Posterior vena cava (tissue), 2 donors: ENCODE measurements at places on chromosomes 3 and 15. TPM values are rescaled to one million over a fixed set of nuclear protein-coding genes. Genes with fewer than 3 reads are reported as not detected.

DNA sequence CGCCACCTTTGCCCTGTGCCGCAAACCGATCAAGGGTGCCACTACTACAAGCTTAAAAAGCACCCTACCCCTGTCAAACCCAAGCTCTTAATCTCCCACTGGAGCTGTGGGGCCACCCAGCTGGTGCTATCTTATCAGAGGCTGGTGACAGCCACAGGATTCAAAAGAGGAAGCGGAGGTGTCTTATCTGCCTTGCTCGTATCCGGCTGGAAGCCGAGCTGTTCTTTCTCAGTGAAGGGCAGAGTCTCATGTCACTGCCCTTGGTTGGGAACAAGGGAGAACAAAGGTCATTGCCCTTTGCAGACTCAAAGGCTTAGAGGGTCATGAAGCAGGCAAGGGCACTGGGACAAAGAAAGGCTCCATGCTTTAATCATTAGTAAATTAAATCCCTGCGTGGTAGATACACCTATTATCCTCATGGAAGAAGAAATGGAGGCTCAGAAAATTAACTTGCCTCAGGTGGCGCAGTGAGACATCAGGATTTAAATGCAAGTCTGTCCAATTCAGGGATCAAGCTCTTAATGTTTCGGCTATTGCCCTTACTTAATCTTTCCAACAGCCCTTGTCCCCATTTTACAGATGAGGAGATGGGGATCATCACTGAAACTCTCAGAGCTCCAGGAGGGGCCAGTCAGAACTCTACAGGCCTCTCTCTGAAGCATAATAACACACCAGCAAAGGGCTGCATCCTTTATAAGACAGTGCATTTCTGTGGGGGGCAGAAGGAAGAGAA is 360.0 kb upstream of the PROK2 start:
- DNase-seq: no peak

DNA sequence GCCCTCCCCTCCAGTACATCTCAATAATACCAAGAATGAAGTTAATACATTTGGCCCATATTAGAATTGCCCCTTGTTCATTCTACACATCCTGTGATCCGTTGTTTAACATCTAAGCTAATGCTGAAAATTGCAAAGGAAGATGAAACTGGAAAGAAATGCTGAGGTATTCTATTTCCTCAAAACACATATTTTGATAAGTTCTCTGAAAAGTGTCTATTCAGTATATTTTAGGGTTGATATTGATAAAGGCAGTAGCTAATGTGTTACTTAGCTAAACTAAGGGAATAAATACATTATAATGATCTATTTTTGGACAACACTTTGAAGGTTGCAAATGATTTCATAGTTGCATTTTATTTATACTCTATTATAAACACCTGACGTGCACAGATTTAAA is 702.6 kb upstream of the ROBO1 start:
- no peak for DNase-seq

GRCh38 chr3:125433091-125433534 is 58.0 kb upstream of the ZNF148 start:
- DNase-seq: no peak

Gene PLOD2
- total RNA-seq: 64.1 TPM

DNA sequence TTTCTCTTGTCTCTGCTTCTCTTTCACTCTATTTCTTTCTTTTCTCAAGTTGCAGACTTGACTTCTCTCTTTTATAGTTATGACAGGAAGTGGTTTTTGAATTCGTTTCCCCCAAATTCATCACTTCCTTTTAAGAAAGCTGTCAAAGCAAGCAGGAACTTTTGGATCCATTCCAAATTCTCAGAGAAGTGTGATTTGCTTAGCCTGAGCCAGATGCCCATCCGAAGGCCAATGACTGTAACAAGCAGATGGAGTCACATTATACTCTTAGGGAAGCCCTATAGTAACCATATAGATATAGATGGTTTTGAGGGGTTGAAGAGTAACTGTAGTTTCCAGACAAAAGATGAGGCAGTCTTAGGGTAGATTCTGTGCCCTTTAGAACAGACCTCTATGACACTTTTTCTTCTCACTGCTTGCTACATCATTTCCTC is 592.0 kb upstream of the KCNMB2 start:
- DNase-seq: no peak

DNA sequence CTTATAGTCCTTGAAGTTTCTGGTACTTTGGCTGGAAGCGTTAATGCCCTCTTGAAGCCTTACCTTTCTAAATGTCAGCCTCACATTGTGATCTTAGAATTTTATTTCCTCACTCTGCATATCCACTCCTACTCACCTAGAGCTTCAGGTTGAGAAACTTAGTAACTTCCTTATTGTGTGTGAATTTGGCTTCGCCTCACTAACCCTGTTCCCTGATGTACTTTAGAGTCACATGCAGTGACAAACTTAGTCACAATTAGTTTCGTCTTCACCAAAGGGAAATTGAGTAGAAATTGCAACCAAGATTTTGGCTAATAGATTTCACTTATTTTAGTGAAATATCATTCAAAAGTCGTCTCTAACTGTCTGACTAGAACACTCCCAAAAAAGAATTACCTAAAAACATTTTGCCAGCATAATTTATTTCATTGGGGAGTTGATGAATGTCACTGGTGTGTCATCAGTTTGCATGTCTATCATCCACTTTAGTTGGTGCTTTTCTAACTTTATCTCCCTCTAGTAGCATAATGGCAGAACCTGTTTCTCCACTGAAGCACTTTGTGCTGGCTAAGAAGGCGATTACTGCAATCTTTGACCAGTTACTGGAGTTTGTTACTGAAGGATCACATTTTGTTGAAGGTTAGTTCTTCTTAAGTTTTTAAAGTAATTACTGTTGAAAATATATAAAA is 960 bp downstream of the MFN1 start:
- no peak for DNase-seq

- DNase-seq: no peak
Measured at GRCh38 chr3:29247088-29247745, 33.7 kb upstream of the RBMS3 start.

GRCh38 chr3:6540981-6541380 is 319.9 kb upstream of the GRM7 start:
- no peak for DNase-seq

- no peak for DNase-seq
Measured at GRCh38 chr3:87361271-87361670, 84.9 kb upstream of the POU1F1 start.

Gene FBXL2
- 9.8 TPM for total RNA-seq

GRCh38 chr15:92846741-92847140 is 53.4 kb upstream of the CHD2 start:
- DNase-seq: no peak

Gene HAPLN3
- 25.4 TPM for total RNA-seq

DNA sequence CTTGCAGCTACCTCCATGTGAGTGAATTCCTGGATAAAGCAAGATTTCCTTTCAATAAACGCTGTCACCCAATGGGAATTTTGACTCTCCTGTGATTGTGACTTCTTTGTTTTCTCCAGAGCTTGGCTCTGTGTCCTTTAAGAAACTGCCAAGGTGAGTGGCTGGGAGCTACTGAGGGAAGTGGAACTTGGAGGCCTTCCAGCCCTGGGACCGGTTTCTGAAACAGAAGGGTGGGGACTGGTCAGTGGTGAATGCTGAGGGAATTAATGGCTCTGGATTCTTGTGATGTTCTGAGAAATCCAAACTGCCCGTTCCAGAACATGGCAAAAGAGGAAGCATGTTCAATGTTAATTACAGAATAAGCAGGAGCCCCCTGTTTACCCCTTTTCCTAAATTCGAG is 41.1 kb upstream of the MYZAP start:
- no peak for DNase-seq

GRCh38 chr3:32438596-32439344 is 47.1 kb downstream of the CMTM7 start:
- DNase-seq: no peak

Gene TRIP4
- total RNA-seq: 26.2 TPM

- no peak for DNase-seq
Measured at GRCh38 chr3:188154809-188155574, 1.0 kb downstream of the LPP start.

Gene CGNL1
- total RNA-seq: 24.4 TPM

DNA sequence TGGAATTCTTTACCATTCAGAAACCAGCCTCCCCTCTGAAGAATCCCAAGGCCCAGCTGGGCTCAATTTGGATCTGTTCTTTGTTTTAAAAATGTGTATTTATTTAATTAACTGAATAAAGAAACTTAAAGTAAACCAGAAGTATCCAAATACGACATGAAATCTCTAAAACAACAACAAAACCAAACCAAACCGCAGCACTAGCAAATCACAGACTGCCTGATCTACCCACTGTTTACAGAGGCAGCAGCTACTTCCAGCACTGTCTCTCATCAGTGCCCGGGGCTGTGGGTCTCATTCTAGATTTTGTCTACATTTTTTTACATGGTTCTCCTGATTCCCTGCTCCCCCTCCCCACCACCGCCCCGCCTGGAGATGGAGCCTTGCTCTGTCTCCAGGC is 2.3 kb downstream of the FLNB start:
- DNase-seq: no peak

GRCh38 chr3:20099060-20099459 is 58.8 kb downstream of the KAT2B start:
- DNase-seq: no peak

DNA sequence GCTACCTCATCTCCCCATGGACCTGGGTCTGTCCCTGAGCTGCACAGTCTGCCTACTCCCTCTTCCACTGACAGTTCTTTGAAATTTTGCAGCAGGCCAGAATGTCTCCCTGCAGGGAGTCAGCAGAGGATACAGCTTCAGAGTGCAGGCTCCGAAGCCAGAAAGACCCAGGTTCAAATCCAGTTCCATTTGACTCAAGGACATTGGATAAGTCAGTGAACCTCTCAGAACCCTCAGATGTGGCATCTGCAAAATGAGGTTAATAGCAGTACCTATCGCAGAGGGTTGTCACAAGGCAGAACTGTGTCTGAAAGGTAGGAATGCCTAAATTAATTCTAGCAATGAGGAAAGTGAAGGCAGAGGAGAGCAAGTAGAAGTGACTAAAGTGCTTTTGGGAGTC is 244.4 kb upstream of the TRIM42 start:
- DNase-seq: no peak

Gene CHST2
- 2.5 TPM for total RNA-seq

DNA sequence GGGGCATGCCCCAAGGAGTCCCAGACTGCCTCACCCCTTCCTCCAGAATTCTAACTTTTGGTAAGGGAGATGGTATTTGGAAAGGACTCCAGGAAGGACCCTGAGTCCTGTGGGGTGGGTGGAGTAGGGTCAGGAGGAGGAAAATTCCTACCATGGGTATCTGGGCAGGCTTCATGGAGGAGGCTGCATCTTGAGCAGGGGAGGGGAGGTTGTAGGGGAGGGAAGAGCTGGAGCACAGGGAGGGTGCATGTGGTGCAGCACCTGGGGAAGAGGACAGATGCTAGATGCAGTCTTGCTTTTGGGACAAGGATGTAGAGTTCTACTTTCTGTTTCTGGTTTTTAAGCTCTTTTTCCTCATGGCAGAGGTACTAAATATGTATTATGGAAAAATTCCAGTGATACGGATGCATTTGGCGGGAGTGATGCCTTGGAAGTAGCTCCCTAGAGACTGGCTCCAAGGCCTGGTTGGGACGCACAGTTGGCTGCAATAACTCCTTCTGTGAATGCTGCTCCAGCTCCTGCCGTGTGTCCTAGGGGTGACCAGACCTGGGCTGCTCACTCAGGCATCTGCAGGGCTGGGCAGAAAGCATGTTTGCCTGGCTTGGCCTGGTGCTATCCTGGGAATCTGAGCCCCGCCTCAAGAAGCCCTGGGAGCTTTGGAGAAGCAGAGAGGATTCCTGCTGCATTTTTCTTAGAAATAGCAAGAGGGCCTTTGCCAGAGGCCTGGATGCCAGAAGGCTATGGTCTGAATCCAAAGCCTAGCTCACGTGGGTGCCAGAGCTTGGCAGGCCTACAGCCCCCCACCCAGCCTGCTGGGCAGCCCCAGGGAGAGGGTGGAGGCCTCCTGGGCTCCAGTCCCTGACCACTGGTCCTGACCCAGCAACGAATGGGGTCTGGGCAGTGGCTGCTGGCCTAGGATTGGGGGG is 10.1 kb downstream of the SEMA3F start:
- no peak for DNase-seq

DNA sequence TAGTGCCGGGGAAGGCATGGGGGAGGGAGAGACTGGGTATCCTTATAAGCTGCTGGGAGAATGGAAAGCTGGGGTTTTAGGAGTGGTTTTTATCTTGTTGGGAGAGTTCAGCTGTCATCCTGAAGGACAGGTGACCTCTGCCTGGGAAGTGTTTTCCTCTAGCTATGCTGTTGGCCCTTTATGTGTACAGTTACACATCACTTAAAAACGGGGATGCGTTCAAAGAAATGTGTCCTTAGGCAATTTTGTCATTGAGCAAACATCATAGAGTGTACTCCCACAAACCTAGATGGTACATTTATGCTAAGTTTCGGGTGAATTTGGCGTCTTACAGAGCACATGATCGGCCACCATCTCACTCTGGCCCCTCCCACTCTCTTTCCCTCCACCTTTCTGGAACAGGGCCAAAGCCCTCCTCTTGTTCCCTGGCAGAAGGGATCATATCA is 164.3 kb upstream of the NUDT16 start:
- DNase-seq: no peak

- DNase-seq: no peak
Measured at GRCh38 chr3:140163159-140163763, 228.3 kb downstream of the CLSTN2 start.

GRCh38 chr3:99795573-99795972 is 22.1 kb upstream of the CMSS1 start:
- DNase-seq: no peak

Gene INKA1
- total RNA-seq: 5.6 TPM

DNA sequence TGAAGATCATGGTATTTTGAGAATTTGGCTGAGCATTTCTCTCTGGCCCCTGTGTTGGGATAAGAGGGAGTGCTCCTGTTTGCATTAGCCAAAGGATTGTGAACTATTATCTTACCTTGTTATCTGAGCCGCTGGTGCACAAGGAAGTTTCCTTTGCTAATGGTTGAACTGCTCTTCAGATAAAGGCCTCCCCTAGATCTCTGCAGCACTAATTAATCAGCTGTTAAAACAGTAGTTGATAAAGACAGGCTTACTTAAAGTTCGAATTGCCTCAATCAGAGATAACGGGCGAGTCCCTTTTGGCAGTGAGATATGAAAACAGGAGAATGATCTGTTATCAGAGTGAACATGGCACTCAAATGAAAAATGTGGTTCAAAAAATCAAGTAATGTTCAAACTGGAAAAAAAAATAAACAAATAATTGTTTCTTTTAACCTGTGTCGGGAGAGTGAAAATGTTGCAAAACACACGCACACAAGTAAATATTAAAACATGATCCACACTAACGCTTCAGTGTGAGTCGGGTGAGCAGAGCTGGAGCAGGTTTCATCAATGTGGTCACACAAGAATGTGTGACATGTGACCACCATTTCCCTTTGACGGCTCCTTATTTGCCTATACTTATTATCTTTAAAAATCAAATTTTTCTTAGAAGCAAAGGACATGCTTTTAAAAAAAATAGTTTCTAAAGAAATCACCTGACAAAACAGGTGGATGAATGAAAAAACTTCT is 469.1 kb downstream of the SOX2 start:
- no peak for DNase-seq

DNA sequence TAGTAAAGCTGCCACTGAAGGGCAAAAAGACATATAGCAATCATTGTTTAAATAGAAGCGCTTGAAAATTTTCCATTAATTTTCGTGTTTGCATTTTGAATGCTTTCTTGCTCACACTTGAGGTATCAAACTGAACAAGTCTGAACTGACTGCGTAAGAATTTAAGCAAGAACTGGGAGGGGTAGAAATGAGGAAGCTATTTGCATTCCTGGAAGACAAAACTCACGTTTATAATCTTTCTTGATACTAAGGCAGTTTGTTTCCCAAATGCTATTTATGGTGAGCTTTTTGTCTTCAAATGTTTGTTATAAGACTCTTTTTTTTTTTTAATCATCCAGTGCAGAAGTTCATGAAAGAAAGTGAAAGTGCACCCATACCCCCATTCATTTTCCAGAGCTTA is 499.8 kb upstream of the TPRG1 start:
- DNase-seq: no peak
